ENCODE measurements at places on chromosomes 2 and 18.
A peak's percentile ranks its signal among the peaks of the same experiment; 100 is the strongest.

GRCh38 chr2:164954186-164954585 lies 1.1 kb downstream of the SLC38A11 start:
- no peak for DNase-seq

DNA sequence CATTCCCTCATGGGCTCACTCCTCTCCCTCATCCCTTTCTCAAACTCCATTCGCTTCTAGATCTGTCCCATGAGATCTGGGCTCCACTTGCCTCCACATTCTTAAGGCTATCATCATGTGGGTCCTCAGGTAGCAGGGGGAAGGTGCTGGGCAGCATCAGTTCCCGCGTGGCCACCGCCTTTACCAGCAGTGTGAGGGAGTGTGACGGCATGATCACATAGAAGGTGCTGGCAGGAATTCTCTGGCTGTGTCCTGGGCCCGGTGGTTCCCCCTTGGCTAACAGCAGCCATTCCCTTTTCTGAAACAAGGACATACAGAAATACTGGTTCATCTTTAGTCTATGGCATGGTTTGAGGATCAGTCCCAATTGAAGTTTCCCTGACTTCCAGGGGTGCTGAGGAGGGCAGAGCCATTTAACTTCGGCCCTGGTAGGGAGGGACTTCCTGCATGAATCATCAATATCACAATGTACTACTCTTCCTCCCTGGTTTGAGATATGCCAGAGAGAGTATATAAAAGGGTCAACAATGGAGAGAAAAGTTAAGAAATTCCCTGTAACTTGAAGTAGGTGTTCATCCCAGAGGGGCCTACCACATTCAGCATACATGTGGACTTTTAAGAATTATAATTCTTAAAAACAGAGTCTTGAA lies 7.7 kb downstream of the DOK1 start:
- DNase-seq = no peak

- no peak for DNase-seq
Measured at GRCh38 chr2:127007652-127008051, 99.3 kb downstream of the BIN1 start.

DNA sequence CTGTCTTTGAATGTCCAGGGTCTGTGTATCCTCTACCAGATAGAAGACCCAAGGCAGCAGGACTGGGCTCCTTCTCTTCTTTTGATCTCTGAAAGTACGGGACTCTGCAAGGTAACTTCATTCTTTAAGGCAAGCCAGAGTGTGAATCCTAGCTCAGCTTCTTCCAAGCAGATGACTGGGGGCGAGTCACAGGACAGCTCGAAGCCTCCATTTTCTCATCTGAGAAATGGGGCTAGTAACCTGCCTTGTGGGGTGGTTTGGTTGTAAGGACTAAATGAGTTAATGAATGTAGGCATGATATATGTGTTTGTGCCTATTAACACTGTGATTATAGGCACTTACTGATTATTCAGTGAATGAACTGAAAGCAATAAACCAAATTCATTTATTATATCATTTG lies 46.7 kb downstream of the DGKD start:
- DNase-seq = no peak

- peak; percentile 4 for DNase-seq
Measured at GRCh38 chr2:204027091-204027490, 90.5 kb downstream of the ICOS start.

Measured in activated CD4-positive, CD25-positive, alpha-beta regulatory T cell (primary cell).